ENCODE measurements at places on chromosomes 12 and 14.

GRCh38 chr12:6688543-6688998 is 604 bp downstream of the ZNF384 start:
- DNase-seq: no peak

DNA sequence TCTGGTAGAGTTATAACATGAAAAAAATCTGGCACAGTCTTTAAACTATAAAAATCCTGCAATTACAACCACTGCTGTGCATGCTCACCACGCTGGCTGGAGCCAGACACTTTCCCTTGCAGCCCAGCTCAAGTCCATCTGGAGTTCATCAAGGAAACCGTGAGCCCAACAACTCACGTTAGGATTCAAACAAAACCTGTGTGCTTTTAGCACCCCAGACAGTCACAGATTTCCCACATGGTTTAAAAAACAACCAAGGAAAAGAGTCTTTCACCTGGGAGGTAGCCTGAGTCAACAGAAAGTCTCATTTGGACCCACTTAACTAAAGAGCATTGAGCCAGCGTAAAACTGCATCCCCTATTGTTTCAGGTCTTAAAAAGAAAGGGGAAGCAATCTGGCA is 4.7 kb downstream of the LRIG3 start:
- DNase-seq: peak; percentile 56

DNA sequence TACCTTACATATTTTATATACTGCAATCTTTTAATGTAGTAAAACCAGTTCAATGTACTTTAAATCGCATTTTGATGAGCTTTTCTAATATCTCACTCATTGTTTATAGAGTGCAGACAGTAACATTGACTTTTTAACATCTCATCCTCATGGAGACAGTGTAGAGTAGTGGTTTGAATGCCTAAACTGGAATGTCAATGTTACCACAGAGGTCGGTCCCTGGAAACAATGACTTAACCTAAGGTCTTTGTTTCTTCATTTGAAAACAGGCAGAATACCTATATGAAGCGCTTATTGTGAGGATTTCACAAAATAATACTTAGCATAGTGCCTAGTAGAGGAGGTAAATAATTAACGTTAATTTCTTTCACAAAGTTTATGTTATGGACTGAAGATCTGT is 5.0 kb downstream of the CDK17 start:
- DNase-seq: no peak

DNA sequence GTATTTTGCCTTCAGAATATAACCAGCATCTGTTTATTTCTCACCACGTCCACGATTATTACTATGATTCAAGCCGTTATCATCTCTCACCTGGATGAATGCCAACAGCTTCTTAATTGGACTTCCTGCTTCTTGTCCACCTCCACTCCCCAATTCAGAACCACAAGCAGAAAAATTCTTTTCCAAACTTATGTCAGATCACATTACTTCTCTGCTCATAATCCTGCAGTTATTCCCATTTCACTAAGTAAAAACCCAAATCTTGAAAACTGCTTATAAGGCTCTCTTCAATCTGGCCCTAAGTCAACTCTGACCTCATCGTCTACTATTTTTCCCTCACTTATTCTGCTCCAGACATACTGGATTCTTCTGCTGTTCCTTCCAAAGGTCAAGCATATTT is 2.0 kb downstream of the CRY1 start:
- DNase-seq: no peak

- DNase-seq: no peak
These were observed 131.2 kb downstream of the SCARB1 start for GRCh38 chr12:124732275-124733075.

GRCh38 chr12:129696405-129696804 is 207.4 kb downstream of the TMEM132D start:
- DNase-seq: no peak

- no peak for DNase-seq
These were observed 310.0 kb upstream of the DDHD1 start for GRCh38 chr14:53462931-53463778.

GRCh38 chr12:76880519-76881023 is 1.8 kb upstream of the CSRP2 start:
- no peak for DNase-seq

DNA sequence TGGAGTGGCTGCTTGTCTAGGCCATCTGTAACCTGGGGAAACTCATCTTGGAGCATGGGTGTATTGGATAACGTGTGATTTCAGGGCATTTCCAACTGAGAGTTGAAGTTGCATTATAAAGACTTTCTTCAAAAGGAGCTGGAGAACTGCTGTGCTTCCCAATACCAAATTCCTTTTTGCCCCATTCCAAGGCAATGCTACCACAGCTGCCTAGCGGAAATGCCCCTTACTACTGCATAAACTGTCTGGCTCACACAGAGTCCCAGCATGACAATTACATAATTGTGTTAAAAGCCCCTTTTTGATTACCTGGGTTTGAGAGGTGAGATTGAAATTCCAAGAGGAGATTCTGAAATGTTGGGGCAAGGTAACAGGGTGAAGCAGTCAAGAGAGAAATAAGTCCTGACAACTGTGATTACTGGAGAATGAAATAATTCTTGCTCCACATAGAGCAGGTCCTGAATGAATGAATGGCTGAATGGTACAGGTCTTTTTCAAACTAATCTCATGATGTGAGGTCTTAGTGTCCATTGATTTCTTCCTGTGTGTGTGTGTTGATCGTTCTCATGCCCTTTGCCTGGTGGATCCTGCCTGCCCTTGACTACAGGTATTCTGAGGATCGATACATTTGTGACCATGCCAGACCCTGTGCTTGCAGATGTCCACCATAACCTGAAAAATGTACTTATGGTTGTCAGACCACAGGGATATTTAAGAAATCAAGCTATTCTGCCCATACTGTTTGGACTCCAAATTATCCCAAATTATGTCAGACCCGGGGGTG is 386.5 kb downstream of the GRIN2B start:
- DNase-seq: no peak

- no peak for DNase-seq
These were observed 227.6 kb upstream of the PDE3A start for GRCh38 chr12:20140751-20141150.

DNA sequence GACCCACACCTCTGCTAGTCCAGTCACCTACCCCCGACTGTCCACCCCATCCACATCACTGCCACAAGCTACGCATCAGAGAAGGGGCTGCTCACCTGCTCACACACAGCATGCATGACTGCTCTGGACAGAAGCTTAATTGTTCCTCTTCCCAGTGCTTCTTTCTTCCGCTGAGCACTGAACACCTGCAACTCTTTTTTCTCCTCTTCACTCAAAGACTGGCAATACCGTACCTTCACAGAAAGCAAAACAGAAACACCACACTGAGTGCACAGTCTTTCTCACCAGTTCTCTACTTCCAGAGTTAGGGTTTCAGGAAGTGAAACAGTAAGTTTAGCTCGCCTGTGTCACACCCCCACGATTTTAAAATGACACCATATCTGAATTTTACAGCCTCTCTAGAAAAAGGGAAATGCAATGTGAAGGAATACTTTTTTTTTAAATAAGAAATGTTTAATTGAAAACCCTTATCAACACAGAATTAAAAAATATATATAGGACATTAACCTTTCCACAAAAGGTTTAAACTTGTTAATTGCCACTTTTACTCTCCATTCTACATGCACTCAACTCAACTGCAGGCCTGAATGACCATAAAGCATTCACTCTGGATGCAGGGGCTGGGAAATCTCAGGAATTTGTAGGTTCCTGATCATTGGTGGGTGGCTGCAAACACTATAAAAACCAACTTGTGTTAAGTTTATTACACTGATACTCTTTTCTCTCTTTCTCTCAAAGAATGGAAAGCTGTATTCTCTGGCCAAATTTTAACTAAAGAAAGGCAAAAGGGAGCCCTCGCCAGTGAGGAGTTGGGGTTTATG is 120.0 kb downstream of the PRICKLE1 start:
- no peak for DNase-seq

- no peak for DNase-seq
These were observed 49.9 kb upstream of the BBS10 start for GRCh38 chr12:76398106-76398505.

- no peak for DNase-seq
These were observed 782 bp upstream of the LGR5 start for GRCh38 chr12:71438670-71439361.

DNA sequence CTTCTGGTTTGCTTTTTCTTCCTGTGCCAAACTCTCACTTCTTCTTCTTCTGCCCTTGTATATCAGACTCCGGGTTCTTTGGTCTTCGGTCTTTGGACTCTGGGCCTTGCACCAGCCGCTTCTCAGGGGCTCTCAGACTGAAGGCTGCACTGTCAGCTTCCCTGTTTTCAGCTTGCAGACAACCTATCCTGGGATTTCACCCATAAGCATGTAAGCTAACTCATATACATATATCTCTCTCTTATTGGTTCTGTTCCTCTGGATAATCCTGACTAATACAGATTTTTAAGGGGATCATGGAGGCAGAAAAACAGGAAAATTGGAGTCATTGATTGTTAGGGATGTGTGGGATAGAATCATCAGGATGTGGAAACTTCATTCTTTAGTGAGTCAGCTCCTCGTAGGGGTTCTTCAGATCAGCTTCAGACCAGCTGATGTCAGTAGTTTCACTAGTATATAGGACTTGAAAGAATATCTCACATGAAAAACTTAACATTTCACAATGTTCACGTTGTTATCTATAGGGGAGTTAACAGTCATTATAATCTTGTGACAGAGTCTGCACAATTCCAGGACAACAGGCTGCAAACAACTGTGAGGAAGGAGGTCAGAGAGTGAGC is 102.9 kb downstream of the RASSF9 start:
- DNase-seq: no peak

DNA sequence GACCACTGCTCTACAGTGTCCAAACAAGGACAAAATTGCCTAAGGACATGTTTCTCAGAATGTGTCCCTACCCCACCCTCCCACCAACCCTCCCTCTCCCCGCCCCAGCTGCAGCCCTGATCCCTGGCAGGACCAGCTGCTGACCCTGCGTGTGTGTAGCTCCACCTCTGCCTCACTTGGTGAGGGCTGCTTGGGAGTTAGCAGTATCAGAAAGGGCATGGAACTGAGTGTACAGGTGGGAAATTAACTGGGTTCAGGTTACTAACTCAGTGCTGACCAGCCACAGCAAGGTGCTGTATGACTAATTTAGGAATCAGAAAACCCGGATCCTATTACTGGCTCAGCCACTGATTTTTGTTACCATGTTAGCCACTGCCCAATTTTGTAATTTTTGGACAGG is 11.3 kb upstream of the PLEKHD1 start:
- no peak for DNase-seq

GRCh38 chr14:35365130-35366055 is 39.2 kb downstream of the NFKBIA start:
- DNase-seq: no peak

DNA sequence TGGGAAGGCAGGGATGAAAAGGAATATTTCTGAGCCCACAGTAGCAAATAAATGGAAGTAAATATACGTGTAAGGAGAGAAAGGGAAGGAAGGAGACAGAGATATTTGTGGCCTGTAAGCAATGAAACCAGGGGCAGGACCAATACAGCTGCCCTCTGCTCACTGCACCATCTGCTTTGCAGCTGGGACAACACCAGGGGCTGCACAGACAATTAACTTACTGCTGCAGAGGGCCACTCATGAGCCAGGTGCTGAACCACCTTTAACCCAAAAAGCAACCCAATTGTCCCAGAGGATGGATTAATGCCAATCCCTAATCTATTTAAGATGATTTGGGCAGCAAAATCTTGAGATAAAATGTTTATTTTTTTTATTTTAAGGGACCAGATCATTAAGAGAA is 30.6 kb upstream of the TMX1 start:
- no peak for DNase-seq

DNA sequence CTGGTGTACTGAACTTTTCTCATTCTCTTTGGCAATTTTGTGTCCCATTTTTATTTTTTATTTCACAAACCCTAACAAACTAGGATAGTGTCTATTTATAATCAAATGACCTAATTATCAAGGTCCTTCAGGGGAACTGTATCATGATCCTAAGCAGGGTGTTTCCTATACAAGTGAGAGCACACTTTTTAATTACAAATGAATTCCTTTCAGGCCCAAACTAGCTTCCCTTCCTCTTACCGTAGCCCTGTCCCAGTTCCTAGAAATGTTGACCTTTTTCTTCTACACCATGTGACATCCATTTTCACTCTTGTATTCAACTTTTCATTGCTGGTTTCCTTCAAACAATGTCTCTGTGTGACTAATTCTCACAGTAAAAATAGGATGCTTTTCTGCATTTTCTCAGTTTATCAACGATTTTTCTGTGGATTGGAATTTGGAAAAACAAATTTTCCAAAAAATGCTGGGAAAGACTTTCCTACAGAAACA is 411.4 kb downstream of the CCDC91 start:
- no peak for DNase-seq

DNA sequence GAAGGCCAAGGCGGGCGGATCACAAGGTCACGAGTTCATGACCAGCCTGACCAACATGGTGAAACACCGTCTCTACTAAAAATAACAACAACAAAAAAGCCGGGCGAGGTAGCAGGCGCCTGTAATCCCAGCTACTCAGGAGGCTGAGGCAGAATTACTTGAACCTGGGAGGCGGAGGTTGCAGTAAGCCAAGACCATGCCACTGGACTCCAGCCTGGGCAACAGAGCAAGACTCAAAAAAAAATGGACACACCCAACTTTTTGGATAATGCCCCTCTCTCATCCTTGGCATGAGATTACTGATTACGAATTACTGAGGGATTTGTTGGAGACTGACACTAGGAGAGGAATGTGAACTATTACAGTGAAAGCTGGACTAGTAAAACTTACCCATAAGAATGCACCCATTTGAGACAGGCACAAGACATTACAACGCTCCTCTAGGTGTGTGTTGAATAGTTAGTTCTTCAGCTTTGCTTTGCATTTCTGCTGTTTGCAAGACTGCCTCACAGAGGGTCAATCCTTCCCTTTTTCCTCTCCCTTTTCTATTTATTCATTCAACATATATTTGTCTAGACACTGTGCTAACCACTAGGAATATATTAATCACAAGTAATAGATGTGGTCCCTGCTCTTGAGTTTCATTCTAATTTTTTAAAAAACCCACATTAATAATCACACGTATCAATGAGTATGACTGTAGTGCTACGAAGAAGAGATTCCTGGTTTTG is 46.0 kb upstream of the OR5AU1 start:
- DNase-seq: no peak

DNA sequence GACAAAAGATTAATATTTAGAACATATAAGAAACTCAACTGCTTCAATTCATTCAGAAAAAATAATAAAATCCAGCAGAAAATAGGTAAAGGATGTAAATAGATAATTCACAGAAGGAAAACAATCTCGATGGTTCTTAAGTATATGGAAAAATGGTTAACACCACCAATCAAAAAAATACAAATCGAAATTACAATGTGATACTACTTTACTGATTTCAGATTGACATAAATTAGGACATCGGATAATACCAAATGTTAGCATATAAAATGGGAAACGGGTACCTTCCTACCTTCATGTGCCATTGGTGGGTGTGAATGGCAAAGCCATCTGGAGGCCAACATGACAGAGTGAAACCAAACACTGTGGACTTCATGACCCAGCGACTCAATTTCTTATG is 1.6 kb upstream of the PPP4R4 start:
- DNase-seq: no peak

GRCh38 chr14:69554500-69554899 is 20.2 kb downstream of the CCDC177 start:
- no peak for DNase-seq

GRCh38 chr14:51118993-51119392 is 24.1 kb upstream of the TRIM9 start:
- no peak for DNase-seq

Measured in NCI-H1417 treated with DMSO at 0.1 percent for 48 hours (cell line).